ENCODE measurements at places on chromosomes 7 and 10.

DNA sequence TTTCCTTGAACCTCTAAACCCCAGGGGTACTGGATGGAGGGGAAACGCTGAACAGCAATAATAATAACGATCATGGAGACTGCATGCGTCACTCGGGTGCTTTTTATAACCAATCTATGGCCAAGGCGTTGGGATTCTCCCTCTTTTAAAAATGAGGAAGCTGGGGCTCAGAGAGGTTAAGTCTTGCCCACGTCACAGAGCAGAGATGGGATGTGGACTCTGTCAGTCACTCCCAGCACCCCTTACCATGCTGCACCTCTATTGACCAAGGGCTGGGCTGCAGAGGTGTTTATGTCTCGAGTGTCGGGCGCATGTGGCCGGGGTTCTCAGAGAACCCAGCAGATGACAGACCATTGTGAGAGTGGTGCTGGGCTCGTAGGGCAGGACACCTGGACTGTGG, 129.9 kb downstream of the CDH23 start:
- DNase-seq = no peak

GRCh38 chr10:100894589-100895294, 18.0 kb upstream of the SLF2 start:
- no peak for DNase-seq

GRCh38 chr7:99792967-99793366, 9.0 kb upstream of the CYP3A4 start:
- no peak for DNase-seq

- no peak for DNase-seq
These were observed 476.9 kb downstream of the KCNMA1 start for GRCh38 chr10:77160679-77161078.

- DNase-seq = no peak
These were observed 82.1 kb downstream of the AVL9 start for GRCh38 chr7:32577421-32577820.

DNA sequence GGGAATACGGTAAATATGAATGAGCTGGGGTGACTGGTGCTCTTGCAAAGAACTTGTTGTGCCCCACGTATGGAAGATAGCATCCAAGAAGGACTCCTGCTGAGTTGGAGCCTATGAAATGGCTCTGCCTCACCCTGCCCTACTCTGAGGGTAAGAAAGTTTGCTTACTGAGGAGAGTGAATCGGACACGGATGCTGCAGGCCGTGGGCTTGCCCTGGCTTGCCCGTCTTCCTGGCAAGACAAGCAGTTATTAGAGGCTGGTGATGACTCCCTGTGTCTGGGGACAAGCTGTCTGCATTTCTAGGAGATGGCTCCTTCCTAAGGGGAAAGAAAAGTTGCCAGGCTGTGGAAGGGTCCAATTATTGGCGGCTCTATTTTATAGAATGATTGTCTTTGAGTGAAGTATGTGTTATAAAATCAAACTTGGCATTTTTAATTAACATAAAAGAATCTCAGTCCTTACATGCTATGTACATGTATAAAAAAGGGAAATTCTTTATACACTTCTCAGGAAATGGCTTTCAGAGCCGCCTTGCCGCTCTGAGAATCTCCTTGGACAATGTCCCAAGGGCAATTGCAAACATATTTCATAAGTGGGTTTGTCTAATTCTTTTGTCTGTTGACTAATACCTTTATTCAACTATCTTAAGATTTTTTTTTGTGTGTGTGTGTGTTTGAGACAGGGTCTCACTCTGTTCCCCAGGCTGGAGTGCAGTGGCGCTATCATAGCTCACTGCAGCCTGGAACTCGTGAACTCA, 64.6 kb downstream of the CYP26A1 start:
- DNase-seq = no peak

DNA sequence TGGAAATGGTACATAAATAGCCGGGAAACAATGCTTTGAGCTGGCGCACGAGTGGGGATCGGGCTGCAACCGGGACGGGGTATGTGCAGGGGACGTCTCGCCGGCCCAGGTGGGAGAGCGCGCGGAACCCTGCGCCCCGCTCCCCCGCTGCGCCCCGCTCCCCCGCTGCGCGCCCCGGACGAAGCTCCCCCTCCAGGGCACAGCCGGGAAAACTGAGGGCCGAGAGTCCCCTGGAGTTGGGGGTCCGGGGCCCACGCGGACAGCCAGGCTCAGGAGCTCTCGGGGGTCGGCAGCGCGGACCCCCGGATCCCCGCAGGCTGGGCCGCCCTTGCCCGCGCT, 514 bp downstream of the RADIL start:
- no peak for DNase-seq

GRCh38 chr7:6392712-6393666, 54.8 kb downstream of the DAGLB start:
- no peak for DNase-seq

- no peak for DNase-seq
These were observed 54.9 kb downstream of the ITIH5 start for GRCh38 chr10:7611909-7612308.

GRCh38 chr10:119693262-119693957, 32.4 kb upstream of the INPP5F start:
- DNase-seq = no peak

All from iPS DF 6.9 (cell line).